ENCODE measurements at places on chromosomes 1 and 21.
A peak's percentile ranks its signal among the peaks of the same experiment; 100 is the strongest.

DNA sequence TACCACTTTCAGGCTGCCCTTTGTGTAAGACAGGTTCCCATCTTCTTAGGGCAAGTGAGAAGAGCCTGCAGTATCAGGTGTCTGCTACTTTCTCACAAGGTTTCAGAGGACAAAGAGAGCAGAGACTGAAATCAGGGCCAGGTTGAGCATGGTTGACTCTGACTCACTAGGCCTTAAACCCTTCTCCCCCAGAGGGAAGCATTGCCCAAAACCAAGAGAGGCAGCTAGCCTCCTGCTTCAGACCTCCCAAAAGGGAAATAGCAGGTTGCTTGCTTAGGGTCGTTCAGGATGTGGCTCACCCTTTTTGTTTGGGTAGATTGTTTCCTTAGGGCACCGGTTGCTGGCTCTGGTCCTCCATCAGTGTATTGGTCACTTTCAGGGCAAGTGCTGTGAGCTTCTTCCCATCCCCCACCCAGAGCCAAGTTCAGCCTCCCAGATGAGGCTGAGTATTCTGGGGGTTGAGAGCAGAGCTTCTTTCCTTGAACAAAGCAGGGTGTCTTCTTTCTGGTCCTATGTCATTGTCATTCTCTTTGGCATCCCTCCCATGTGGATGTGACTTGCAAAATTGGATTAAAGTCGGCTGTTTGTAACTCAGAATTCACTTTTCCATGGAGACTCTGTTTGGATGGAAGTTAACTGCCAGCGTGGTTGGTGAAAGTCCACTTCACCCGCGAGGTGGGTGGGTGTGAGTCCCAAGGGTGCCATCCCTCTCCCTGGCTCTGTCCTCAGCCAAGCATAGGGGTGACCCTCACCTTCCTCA lies 55.5 kb upstream of the GALNT2 start:
- DNase-seq = no peak

DNA sequence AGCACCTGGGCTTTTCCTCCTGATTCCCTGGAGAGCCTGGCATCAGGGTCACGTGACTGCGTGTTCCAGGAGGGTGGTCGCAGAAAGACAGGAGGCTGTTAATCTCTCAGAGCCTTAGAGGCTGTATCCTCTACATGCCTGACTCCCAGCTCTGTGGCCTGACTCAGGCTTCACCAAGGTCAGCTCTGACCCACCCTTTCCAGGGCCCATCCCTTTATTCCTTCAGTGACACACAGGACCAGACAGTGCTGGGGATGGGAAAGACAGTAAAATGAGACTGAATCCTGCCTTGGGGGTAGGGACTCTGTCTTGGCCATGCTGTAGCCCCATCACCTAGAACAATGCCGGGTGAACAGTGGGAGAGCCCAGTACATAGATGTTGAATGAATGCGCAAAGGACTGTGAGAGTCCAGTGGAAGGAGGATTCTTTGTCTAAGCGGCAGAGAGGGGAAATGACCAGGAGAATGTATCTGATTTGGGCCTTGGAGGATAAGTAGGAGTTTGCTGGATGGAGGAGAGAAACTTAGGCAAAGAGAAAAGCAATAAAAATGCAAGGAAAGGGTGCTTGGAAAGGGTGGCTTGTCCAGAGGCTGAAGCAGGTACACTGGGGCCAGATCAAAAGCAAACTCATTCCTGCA lies 33.0 kb downstream of the EPHX1 start:
- DNase-seq = no peak

- DNase-seq = peak; percentile 59
Measured at GRCh38 chr1:234212764-234213657, 160.2 kb upstream of the COA6 start.

DNA sequence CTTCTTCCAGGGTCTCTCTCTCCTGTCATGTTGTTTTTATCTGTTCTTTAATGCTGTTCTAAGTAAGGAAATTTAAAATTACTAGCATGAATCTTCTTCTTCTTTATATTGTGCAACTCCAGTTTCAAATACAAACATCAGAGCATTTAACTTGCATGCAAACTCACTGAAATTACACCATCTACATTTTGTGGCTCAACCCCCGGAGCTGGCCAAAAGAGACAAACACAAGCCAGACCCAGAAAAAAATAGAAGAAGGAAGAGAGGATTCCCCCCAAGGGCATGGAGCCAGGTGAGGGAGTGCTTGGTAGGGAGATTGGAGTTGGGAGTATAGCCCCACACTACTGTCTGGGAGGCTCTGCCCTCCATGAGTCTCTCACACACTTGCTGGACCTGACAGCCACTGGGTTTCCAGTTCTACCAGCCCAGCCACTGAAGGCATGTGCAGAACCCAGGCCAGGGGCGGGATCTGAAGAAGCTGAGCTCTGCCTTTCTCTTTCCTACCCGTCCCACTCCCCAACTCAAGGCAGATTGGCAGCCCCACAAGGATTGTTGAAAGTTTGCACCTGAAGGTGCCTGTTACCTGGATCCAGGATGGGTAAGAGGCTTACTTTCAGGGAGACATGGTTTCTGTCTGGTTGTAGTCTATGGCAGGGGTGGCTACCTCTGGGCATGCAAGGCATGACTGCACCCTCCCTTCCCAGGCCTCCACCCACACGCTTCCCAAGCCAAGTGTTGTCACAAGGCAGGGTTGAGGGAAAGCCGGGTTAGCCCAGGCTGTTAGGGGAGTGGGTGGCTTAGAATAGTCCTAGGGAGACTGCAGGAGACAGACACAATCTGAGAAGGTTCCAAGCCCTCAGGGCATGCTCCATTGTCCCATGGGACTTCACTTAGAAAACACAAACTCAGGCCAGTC lies 297.2 kb downstream of the TGFB2 start:
- no peak for DNase-seq

- DNase-seq = no peak
Measured at GRCh38 chr1:231986631-231987336, 360.2 kb downstream of the DISC1 start.

DNA sequence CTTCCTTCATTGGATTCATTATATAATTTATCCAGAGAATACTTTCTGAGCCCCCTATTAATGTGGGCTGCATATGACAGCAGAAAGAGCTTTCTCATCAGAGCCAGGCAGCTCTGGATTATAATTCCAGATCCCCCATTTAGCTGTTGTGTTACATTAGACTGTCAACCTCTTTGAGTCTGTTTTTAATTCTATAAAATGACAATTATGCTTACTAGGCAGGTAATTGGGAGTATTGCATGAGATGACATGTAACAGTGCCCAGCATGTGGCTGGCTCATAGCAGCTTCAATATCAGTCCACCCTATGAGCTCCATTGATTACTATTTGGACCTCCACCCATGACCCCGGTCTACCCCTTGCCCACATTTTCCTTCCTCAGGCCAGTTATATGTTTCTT lies 49.6 kb downstream of the ABCA4 start:
- no peak for DNase-seq

- DNase-seq = no peak
Measured at GRCh38 chr1:107668762-107669161, 296.2 kb downstream of the VAV3 start.

- DNase-seq = no peak
Measured at GRCh38 chr1:1342584-1343115, 6.6 kb downstream of the DVL1 start.

GRCh38 chr1:200588698-200589097 lies 31.9 kb downstream of the KIF14 start:
- DNase-seq = no peak

- DNase-seq = no peak
Measured at GRCh38 chr1:36128126-36128904, 3.3 kb upstream of the COL8A2 start.

GRCh38 chr1:214349008-214349407 lies 68.0 kb downstream of the SMYD2 start:
- no peak for DNase-seq

GRCh38 chr1:7346070-7346596 lies 425.0 kb upstream of the VAMP3 start:
- no peak for DNase-seq

- DNase-seq = no peak
Measured at GRCh38 chr1:94611681-94612475, 70.3 kb upstream of the F3 start.

GRCh38 chr1:165352442-165353293 lies 3.8 kb downstream of the LMX1A start:
- no peak for DNase-seq

DNA sequence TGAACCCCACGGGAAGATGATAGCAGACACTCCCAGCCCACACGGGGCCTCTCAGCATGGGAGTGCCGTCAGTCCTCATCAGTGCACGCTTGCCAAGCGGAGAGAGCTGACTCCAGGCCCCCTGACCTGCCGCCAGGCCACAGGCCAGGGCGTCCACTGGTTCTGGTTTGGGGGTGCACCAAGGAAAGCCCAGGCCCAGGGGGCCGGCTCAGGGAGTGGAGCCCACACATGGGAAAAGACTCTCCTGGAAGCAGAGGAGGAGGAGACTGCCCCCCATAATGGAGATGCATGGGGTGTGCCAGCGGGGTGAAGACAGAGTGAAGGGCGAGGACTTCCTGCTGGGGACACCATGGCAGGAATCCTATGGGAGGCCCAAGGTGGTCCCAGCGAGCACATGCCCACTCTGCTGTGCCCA lies 6.4 kb downstream of the TRIM11 start:
- DNase-seq = no peak

- DNase-seq = no peak
Measured at GRCh38 chr21:41712201-41712600, 54.7 kb downstream of the RIPK4 start.

- DNase-seq = no peak
Measured at GRCh38 chr1:170407138-170407537, 124.8 kb upstream of the GORAB start.

DNA sequence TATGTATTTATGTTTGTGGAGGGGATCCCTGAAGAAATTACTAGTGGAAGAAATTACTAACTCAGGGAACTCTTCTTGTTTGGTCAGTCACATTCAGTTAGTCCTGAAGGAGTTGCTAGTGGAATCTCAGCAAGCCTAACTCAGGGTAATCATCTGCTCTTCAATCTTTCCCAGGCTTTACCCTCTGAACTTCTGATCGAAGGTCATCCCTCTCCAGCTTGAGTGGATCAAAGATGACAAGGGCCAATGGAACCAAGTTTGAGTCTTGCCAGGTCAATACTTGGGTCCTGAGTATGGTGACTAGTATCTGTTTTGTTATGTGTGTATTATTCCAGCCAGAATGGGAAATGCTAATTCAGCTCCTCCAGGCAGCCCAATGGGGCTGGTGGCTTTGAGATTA lies 49.3 kb downstream of the CFH start:
- DNase-seq = no peak

GRCh38 chr1:69791311-69791710 lies 223.6 kb downstream of the LRRC7 start:
- no peak for DNase-seq

DNA sequence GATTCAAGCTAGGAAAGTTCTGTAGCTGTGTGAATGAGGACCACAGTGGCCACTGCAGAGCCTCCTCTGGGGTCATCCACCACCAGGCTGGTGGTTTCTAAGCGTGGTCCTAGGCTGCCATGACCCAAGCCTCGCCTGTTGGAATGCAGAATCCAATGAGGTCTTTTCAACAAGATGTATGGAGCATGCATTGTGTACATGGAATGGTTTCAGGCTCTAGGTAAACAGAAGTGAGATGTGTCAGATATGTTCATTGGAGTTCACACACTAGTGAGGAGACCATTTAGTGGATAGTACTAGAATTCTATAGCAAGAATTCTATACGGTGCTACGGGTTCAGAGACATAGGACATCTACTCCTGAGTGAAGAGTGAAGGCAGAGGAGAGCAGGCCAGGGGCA lies 10.7 kb downstream of the RNU5D-1 start:
- DNase-seq = no peak

DNA sequence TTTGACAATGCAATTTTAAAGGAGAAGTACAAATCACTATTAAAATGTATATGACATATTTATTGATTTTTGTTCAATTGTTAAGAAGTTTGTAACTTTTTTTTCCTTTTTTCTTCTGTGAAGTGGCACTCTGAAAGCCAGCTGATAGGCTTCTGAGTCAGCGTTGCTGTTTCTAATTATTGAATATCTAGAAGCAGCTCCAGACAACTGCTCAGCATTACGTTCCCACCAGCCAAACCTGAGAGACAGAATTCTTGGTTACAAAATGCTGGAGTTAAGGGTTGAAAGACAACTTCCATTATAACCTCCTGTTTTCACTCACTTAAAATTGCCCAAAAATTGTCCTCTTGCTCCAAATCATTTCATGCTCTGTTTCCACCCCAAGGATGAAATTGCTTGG lies 31.4 kb upstream of the LMX1A start:
- no peak for DNase-seq

- DNase-seq = no peak
Measured at GRCh38 chr1:15742339-15742801, at the start of gene TMEM82. TSS of gene TMEM82 (plus strand) at chr1:15742499. CDS start at chr1:15742560, 61 bp downstream.

- DNase-seq = no peak
Measured at GRCh38 chr1:28913786-28914227, 562 bp upstream of the EPB41 start.

DNA sequence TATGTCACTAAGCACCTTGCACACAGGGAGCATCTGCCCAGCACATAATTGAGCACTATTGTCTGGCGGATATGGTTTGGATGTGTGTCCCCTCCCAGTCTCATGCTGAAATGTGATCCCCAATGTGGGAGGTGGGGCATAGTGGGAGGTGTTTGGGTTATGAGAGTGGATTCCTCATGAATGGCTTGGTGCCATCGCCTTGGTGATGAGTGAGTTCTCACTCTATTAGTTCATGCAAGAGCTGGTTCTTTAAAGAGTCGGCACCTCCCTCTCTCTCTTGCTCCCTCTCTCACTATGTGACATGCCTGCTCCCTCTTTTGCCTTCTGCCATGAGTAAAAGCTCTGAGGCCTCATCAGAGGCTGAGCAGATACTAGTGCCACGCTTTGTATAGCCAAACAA lies 9.5 kb downstream of the CTSK start:
- DNase-seq = peak; percentile 84

- DNase-seq = no peak
Measured at GRCh38 chr1:29355375-29355774, 119.1 kb downstream of the PTPRU start.

DNA sequence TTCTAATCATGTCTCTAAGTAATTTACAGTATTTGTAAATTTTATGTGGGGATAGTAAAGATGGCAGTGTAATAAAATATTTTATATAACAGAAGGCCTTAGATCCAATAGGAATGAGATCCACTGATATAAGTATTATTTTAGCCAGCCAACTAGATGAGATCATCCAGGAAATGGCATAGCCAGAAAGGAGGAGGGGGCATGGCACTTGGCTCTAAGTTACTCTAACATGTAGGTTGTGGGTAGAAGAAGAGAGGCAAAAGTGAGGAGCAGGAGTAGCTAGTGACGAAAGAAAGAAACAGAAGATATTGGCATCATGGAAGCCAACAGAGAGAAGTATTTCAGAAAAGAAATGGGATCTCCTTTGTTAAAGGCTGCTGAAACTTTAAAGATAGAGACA lies 426.1 kb downstream of the PTPRC start:
- DNase-seq = no peak

GRCh38 chr1:99580451-99580850 lies 65.5 kb upstream of the PALMD start:
- DNase-seq = no peak
